ENCODE measurements at places on chromosomes 5 and 9. TPM values are rescaled to one million over a fixed set of nuclear protein-coding genes. Genes with fewer than 3 reads are reported as not detected.

Gene ADAMTS19
- not detected for total RNA-seq

Gene SPATA31E1
- total RNA-seq: not detected

Gene SURF4
- total RNA-seq: 235 TPM

Gene CNTNAP3
- not detected for total RNA-seq

Gene FST
- total RNA-seq: 1.6 TPM

Gene CTNND2
- total RNA-seq: not detected

DNA sequence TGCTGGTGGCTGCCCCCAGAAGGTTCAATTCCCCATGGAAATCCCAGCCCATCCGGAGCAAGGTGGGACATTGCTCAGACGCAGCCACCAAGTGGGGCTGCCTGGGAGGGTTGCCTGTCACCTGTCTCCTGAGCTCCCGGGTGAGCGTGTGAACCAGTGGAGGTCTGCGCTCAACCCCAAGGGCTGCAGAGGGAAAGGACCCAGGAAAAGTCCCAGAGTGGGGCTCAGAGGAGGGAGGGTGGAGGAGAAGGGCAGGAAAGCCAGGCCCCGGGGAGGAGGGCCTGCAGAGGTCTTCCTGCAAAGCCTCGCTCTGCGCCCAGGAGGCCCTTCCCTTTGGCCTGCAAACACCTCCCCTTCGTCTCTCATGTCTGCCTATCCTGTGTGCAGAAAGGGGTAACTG is 119.5 kb upstream of the SARDH start:
- DNase-seq: no peak

DNA sequence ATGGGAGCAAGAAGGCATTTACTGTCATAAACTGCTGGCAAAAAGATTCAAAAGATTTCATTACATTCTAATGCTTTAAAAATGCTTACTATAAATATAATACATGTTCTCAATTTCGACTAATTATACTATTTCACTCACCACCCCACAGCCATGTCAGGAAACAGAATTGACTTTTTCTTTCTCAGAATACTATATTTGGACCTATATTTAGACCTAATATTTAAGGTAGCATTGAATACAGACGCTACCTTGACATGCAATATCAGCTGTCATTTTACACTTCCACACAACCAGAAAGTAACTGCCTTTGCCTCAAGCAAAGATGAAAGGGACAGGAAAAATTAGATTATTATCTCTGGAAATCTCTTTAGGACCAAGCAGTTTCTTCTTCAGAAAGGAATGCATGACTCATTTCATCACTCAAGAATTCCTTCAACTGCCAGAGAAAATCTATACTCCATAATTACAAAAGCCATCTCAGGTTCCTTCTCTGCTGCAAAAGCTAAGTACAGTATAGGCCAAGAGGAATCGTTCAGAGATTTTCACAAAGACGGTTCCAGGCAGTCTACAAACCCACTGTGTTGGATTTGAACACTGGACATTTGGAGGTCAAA is 11.8 kb upstream of the UBE2QL1 start:
- no peak for DNase-seq

DNA sequence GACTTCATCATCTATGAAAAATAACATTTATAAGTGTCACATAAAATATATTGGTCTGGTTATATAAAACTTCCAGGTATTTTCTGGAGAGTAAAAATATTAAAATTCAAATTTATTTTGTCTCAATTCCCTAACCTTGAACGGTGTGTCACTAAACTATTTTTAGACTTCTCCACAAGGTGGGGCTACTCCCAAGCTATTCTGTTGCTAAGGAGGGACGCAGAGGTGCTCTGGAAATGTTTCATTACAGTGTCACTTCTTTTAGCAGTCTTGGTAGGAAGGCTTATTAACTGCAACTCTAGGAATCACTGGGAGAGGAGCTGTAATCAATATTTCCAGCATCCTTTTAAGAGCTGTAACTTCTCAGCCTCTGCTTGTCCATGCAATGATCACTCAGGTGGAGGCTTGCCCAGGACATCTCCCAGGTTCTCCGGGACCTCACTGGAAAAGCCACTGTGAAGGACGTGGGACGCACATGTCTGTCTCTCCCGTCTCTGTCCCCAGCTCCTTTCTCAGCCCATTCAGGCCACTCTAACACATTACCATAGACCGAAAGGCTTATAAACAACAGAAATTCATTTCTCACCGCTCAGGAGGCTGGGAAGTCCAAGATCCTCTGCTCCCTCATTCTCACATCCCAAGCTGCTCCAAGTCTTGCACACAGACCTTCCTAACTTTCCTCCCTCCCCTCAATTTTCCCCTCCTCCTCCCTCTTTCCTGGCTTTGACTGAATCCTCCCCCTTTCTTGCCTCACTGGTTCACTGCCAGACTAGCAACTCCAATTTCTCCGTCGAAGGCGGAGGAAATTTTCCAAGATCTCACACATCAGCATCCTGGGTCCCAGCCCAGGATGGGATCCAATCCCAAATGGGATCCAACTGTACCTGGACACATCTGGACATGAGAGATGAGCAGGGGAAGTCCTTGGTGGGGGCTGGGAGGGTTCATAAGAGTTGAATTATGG is 32.7 kb upstream of the DNAH5 start:
- DNase-seq: no peak

GRCh38 chr5:84450617-84451414 is 66.1 kb upstream of the EDIL3 start:
- no peak for DNase-seq

DNA sequence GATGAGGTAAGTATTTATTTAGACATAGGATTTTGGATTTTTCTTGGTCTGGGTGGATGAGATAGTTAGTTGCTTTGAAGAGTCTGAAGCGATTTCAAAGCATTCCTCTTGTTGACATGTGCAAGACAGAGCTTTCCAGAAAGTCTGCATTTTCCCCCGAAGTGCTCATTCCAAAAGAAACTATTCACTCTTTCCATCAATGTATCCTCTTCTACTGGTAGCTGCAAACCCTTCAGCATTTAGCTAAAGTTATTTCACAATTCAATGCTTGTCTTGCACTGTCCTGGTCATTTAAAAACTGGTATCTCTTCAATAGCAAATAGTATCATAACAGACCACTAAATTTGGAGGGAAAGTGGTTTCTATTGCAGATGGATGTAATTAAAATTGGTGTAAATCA is 13.0 kb downstream of the NREP start:
- DNase-seq: no peak

GRCh38 chr9:133560311-133560710 is 25.8 kb downstream of the ADAMTSL2 start:
- no peak for DNase-seq

- no peak for DNase-seq
Observed at GRCh38 chr9:128093011-128093410, 25.0 kb downstream of the SLC25A25 start.

GRCh38 chr9:2802494-2802921 is 41.4 kb downstream of the PUM3 start:
- DNase-seq: no peak

GRCh38 chr5:117161718-117162335 is 587.2 kb upstream of the SEMA6A start:
- no peak for DNase-seq

DNA sequence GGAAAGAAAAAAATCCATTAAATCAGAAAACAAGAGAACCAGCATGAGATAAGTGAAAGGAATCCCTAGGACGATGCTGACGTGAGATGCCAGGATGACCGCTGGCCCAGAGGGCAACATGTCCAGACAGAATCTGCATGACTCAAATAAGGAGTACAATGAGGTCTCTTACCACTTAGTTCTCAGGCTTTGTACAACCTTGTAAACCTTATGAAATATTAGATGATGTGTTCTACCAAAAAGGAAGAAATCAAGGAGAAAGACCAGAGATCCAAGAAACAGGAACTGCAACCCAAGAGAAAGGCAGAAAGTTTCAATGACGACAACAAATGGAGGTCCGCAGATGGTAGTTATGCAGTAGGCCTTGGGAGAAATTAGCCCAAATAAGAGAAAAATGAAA is 2.8 kb upstream of the GPR150 start:
- no peak for DNase-seq

- DNase-seq: no peak
Observed at GRCh38 chr5:81300921-81301270, 491 bp upstream of the ZCCHC9 start.

DNA sequence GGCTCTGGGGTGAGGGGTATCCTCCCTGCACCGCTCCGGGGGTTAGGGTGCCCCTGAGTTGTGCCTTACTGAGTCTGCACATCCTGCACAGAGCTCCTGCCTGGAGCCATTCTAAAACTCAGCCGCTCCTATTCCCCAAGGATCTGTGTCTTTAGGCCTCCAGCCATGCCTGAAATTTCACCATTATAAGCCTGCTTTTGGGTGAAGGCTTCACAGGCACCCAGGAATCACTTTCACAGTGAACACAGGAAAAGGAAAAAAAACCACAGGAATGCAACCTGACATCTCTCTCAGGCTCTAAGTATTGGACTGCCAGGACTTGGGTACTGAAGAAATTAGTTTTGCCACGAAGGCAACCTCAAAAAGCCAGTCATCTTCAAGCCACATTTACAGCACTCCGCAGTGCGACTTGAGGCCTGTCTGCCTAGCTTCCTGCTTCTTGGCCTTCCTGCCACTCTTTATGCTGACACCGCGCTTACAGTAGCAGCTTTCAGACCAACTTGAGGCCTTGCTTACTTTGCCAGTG is 30.9 kb downstream of the GALNT10 start:
- peak; percentile 39 for DNase-seq

DNA sequence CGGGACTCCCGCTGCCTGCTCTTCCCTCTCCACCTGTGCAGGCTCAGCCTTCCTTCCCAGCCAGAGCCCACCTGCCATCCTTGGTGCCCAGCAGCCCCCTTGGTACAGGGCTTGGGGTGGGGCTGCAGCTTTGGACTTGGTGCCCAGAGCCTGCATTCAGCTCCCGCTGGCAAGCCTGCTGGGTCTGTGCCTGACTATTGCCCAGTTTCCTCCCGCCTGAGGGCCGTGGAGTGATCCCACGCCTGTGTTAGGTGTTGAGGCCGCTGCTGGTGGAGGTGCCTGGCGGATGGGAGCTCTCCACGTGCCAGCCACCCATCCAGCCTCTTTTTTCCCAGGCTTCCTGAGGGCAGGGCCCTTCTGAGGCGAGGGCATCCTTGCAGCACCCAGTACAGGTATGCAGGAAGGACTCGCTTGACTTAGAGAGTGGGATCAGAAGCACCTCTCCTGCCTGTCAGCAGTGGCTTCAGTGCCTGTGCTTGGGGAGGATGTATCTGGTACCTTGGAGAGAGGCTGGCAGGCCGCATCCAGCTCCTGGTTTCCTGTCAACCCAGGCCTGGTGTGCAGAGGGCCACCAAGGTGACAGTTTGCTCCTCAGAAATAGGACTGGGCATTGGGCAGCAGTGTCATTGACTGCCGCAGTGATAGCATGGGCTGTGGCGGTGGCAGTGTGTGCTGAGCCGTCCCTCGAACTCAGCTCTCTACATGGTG is 7.8 kb downstream of the RXRA start:
- DNase-seq: no peak

DNA sequence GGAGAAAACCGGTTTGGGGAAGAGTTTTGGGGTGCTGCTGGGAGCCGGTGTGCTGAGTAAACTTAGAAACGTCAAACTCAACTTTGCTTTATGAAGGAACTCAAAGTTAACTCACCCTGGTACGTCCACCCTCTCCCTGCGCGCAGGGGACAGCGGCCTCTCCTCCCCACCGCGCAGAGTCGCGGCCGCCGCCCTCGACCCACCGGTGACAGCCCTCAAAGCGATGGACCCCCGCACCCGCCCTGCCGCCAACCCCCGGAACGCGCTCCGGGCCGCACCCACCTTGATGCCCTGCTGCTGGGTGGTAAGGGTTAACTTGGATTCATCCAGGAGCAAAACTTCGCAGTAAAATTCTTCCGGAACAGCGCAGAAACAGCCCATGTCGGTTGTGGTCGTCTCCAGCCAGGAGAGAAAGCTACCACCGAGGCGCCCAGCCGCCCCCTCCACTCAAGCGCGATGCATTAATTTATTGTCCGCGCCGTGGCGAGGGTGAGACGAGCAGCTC is 366 bp downstream of the EPB41L4A start:
- DNase-seq: no peak

- DNase-seq: no peak
Observed at GRCh38 chr5:66498791-66499207, 97.4 kb upstream of the MAST4 start.

DNA sequence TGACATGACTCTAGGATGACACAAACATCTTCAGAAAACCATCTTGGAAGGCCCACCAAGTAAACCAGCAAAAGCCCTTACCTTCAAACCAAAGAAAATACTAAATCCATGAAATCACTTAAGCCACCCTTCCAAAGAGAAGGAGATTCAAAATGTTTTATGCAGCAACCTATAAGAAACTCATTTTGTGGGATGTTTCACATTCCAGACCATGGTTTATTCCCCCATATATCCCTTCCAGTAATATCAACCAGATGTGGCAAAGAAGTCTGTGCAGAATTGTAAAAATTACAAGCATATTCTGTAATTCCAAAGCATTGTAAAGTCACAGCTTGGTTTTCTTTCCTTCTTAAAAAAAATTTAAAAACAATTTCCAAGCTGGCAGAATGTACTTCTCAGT is 117.4 kb downstream of the SLIT3 start:
- DNase-seq: no peak

GRCh38 chr5:132823481-132824050 is 6.9 kb downstream of the SHROOM1 start:
- no peak for DNase-seq

DNA sequence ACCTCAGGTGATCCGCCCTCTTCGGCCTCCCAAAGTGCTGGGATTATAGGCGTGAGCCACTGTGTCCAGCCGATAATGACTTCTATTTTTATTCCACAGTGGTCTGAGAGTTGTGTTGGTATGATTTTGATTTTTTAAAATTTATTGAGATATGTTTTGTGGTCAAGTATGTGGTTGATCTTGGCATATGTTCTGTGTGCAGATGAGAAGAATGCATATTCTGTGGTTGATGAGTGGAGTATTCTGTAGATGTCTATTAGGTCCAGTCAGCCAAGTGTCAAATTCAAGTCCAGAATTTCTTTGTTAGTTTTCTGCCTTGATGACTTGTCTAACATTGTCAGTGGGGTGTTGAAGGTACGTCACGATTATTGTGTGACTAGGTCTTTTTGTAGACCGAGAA is 338.2 kb upstream of the TARS1 start:
- DNase-seq: no peak

DNA sequence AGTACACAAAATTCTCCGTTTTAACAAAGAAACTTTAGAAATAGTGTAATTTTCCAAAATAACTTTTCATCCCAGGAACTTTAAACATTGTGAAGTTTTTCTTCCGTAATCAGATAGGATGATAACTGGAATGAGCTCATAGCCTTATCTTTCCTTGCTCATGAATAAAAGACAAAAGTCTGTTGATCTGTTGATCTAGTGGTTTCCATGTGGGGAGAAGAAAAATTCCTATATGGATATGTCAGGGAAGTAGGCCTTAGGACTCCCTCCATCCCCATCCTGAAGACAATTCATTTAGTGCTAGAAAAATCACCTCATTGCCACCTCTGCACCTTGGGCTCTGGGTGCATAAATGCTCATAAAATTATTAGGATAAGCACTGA is 266.6 kb downstream of the SMARCA2 start:
- no peak for DNase-seq

- no peak for DNase-seq
Observed at GRCh38 chr5:107619781-107620180, 51.0 kb downstream of the EFNA5 start.

DNA sequence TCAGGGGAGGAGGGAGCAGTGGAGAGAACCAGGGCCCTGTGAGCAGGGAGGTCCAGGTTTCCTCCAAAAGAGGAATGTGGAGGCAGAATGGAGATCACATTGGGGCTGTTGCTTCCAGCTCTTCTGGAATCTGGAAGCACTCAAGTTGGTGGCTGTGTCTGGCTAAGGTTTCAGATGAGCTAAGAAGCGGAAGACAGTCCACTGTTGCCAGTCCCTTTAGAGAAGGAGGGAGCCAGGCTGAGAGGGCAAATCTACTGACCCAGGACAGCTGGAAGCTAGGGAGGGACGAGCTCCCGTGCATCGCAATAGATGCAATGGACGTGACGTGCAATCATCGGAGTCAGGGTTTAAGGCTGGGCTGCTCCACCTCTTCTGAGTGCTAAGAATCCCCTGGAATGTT is 71.2 kb downstream of the TENT4A start:
- DNase-seq: no peak
